Naive thymus-derived CD8-positive, alpha-beta T cell (primary cell): ENCODE measurements at places on chromosomes 12 and 14. TPM values are rescaled to one million over a fixed set of nuclear protein-coding genes. Genes with fewer than 3 reads are reported as not detected.
A peak's percentile ranks its signal among the peaks of the same experiment; 100 is the strongest.

GRCh38 chr12:104687823-104688573 is 231.2 kb downstream of the CHST11 start:
- no peak for DNase-seq
- H3K36me3 ChIP-seq: no peaks in the 10 kb centered on the region
- peak overlapping the region; percentile 63 for H3K27ac ChIP-seq
- peak overlapping the region; percentile 51 for H3K4me3 ChIP-seq

GPD1 gene
- 1.5 TPM for total RNA-seq

GRCh38 chr14:42911642-42912041 is 1305.0 kb downstream of the LRFN5 start:
- H3K27me3 ChIP-seq: no peaks in the 10 kb centered on the region
- no peak overlapping the region for H3K27ac ChIP-seq
- no peak overlapping the region for H3K4me3 ChIP-seq
- peaks cover 7% of the 10 kb centered on the region for H3K36me3 ChIP-seq

CLEC6A gene
- total RNA-seq: not detected

DNA sequence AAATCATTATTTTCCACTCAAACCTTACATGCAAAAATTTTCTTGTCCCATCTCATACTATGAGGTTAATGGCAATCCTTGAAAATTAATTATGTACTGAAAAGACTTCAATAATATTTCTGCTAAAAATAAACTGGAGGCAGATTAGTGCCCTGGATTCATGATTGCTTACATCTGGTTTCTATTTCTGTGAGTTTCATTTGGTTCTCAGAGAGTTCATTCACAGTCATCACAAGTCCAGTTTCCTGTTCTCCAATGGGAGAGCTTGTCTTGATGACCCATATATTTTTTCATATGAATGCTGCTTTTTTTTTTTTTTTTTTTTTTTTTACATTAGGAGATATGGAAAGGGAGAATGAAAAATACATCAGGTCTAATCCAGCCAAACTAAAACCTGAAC is 6.6 kb upstream of the PTHLH start:
- H3K27me3 ChIP-seq: peaks cover 55% of the 10 kb centered on the region
- no peak overlapping the region for H3K4me3 ChIP-seq

CPM gene
- total RNA-seq: 0.47 TPM

GRCh38 chr14:54590481-54590880 is 23.6 kb downstream of the SAMD4A start:
- DNase-seq: no peak
- no peaks in the 10 kb centered on the region for H3K36me3 ChIP-seq
- H3K4me3 ChIP-seq: no peak overlapping the region
- no peak overlapping the region for H3K27ac ChIP-seq

BLOC1S1 gene
- 62.9 TPM for total RNA-seq

- no peaks in the 10 kb centered on the region for H3K36me3 ChIP-seq
- no peaks in the 10 kb centered on the region for H3K4me1 ChIP-seq
Measured at GRCh38 chr14:32049361-32050088, 27.6 kb upstream of the ARHGAP5 start.

DNA sequence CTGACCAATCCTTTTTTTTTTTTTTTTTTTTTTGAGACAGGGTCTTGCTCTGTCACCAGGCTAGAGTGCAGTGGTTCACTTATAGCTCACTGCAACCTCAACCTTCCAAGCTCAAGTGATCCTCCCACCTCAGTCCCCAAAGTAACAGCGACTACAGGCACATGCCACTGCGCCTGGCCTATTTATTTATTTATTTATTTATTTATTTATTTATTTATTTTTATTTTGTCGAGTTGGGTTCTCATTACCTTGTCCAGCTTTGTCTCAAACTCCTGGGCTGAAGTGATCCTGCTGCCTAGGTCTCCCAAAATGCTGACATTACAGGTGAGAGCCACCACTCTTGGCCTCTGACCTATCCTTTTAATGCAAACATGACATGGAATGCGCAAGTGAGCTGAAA is 124.4 kb downstream of the GXYLT1 start:
- no peak for DNase-seq
- H3K4me3 ChIP-seq: no peak overlapping the region
- no peak overlapping the region for H3K27ac ChIP-seq
- peaks cover 10% of the 10 kb centered on the region for H3K4me1 ChIP-seq
- H3K36me3 ChIP-seq: no peaks in the 10 kb centered on the region
- peaks cover 13% of the 10 kb centered on the region for H3K27me3 ChIP-seq

DNA sequence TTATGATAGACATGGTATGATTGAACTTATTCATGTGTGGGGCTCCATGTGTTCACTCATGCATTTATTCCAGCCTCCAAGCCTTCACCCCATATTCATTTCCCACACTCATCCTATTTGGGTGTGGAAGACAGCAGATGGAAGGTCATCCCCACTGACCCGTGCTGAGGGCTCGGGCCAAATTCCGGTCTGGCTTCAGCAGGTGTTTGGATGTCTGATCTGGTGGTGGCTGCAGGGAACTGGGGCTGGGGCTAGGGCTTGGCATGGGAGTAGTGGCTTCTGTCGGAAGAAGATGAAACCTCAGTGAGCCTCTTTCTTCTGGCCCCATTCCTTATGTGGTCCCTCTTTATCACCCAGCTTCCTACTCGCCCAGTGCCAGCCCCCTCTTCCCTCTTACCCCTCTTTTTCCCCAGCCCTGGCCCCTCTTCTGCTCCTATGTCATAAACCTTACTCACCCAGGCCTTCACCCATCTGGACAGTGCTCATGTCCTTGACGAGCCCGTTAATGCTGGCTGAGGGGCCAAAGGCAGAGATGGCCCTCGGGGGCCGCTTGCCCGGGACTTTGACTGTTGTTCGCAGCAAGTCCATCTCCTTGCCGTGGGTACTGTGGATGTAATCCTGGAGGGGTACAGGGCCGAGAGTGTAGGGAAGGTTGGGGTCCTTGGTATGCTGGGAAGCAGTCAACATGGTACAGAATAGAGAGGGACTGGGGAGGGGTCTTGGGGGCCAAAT is 8.0 kb downstream of the AGAP2 start:
- no peaks in the 10 kb centered on the region for H3K27me3 ChIP-seq
- no peak overlapping the region for H3K4me3 ChIP-seq
- peaks cover 19% of the 10 kb centered on the region for H3K4me1 ChIP-seq
- DNase-seq: no peak

SPTB gene
- 0.14 TPM for total RNA-seq

GRCh38 chr12:122471324-122472226 is 29.2 kb downstream of the ZCCHC8 start:
- no peaks in the 10 kb centered on the region for H3K36me3 ChIP-seq
- H3K4me3 ChIP-seq: no peak overlapping the region
- no peaks in the 10 kb centered on the region for H3K27me3 ChIP-seq
- H3K4me1 ChIP-seq: peaks cover 4% of the 10 kb centered on the region

STAC3 gene
- 2.6 TPM for total RNA-seq

ZNF605 gene
- total RNA-seq: 18.6 TPM

TESPA1 gene
- 253 TPM for total RNA-seq

DNA sequence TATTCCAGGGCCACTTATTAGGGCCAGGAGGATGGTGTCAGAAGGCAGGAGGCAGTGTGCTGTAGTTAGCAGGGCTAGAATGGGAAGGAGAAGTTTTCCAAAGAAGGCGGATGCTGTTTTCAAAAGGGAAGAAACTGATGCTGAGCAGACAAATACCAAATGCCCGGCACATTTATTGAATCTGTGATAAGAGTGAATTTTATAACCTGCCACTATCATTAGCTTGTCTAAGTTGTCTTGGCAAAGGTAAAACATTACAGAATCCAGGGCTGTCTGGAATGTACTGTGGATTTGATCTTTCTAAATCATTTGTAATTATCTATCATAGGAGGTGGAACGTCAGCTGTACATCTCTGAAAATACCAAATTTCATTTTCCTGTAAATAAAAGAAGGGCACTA is 40.8 kb downstream of the NDUFA12 start:
- no peak for DNase-seq
- no peaks in the 10 kb centered on the region for H3K36me3 ChIP-seq
- H3K27ac ChIP-seq: no peak overlapping the region

DNA sequence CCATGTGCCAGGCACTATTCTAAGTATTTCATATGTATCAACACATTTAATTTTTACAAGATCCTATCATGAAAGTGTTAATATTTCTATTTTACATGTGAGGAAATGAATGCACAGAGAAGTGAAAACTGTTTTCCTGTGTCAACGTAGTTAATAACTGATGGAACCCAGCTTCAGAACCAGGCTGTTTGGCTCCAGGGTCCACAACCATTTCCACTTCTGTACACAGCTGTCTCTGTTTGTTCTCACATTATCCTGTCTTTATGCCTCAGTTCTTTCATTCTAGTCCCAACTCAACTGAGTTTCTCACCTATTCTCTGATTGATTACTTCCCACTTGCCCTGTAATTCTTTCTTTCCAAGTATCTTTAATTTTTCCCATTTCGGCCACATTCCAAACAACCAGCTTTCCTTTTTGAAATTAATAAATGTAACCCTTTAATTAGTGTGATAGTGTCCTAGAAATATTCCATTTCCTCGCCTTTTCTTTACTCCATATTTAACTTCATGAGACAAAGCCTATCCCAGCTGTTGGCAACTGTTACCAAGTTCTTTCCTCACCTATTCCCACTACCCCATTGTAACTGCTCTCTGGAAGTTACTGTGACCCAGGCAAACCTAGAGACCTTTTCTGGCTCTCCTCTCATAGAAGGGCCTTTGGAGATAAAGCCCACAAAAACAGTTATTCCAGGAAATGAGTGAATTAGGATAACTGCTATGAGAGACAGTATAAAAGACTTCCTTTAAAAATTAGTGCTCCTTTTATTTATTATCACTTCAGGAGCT is 218.7 kb downstream of the RASSF9 start:
- H3K27ac ChIP-seq: no peak overlapping the region
- no peak for DNase-seq
- no peak overlapping the region for H3K4me3 ChIP-seq
- no peaks in the 10 kb centered on the region for H3K36me3 ChIP-seq
- H3K4me1 ChIP-seq: no peaks in the 10 kb centered on the region

DNA sequence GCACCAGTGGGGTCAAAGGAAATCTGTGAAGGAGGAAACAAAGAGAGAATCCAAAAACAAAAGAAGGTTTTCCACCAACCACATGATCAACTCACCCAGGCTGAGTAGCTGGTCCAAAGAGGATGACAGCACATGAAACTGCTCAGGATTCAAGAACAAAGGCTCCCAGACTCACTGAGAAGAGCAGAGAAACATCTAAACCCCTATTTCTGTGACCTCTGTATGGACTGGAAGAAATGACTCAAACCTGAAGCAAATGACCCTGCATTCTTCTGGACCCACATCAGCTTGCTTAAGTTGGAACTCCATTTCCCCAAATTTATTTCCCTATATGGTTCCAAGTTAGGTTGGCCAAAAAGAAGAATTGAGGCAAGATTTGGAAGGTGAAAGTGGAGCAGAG is 26.3 kb downstream of the TC2N start:
- no peaks in the 10 kb centered on the region for H3K27me3 ChIP-seq
- peaks cover 83% of the 10 kb centered on the region for H3K4me1 ChIP-seq
- peaks cover 55% of the 10 kb centered on the region for H3K36me3 ChIP-seq
- no peak overlapping the region for H3K4me3 ChIP-seq

GRCh38 chr12:56908136-56908535 is 26.1 kb downstream of the SDR9C7 start:
- H3K36me3 ChIP-seq: peaks cover 2% of the 10 kb centered on the region
- H3K4me3 ChIP-seq: no peak overlapping the region
- H3K27ac ChIP-seq: no peak overlapping the region
- peaks cover 16% of the 10 kb centered on the region for H3K27me3 ChIP-seq

PAWR gene
- 5.8 TPM for total RNA-seq

- peaks cover 28% of the 10 kb centered on the region for H3K4me1 ChIP-seq
- H3K4me3 ChIP-seq: no peak overlapping the region
- H3K36me3 ChIP-seq: no peaks in the 10 kb centered on the region
- peak overlapping the region; percentile 29 for H3K27ac ChIP-seq
- no peaks in the 10 kb centered on the region for H3K27me3 ChIP-seq
Measured at GRCh38 chr14:65879248-65880009, 466.9 kb downstream of the FUT8 start.

DNA sequence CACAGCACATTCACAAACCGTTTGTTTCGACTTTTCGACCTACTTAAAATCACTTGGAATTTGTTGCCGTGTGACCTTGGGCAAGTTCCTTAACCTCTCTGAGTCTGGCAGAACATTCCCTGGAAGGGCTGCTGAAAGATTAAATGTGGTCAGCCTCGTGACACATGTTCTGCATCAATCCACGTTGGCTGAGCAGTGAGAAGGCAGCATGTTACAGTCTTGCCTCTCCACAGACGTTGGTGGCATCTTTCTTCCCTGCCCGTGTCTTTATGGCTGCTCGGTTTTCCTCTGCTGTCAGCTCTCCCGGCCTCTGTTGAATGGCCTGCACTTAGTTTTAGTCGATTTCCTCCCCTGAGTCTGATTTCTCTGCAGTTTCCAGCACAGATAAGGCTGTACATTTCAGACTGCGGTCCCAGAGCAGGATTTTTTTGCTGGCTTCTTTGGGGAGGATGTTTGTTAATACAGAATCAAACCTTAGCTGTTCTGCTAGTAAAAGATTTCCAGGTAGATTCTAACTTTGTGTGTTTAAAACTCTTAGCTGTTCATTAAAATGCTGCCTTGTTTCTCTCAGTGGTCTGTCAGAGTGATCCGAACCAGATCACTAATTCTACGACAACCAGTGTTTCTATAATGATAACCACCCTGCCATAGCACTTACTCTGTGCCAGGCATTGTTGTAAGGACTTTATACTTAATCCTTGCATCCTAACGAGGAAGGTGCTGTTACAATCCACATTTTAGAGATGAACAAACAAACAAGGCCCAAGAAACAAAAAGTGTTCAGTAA is 217.1 kb downstream of the CHST11 start:
- no peak overlapping the region for H3K27ac ChIP-seq
- H3K4me3 ChIP-seq: no peak overlapping the region
- peaks cover 32% of the 10 kb centered on the region for H3K4me1 ChIP-seq

DNA sequence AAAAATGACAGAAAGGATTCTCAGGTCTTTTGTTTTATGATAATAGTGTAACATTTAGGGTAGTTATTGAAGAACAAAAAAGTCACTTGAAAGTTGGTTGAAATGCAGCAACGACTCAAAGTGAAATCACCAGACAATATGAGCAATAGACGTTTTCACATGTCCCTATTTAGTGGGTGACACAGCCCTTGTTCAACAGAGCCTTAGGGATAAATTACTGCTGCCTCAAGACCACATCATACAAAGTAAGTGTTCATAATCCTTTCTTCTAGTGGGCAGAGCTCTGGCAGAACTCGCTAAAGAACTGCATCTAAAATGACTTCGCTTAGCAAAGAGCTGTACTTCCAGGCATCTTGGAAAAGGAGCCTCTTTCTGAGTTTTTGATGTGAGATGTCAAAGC is 128.5 kb upstream of the LMNTD1 start:
- H3K27ac ChIP-seq: no peak overlapping the region
- H3K36me3 ChIP-seq: no peaks in the 10 kb centered on the region
- H3K27me3 ChIP-seq: no peaks in the 10 kb centered on the region
- no peaks in the 10 kb centered on the region for H3K4me1 ChIP-seq
- no peak for DNase-seq
- H3K4me3 ChIP-seq: no peak overlapping the region

NANOG gene
- not detected for total RNA-seq
